ENCODE measurements at places on chromosomes 7 and 10.

DNA sequence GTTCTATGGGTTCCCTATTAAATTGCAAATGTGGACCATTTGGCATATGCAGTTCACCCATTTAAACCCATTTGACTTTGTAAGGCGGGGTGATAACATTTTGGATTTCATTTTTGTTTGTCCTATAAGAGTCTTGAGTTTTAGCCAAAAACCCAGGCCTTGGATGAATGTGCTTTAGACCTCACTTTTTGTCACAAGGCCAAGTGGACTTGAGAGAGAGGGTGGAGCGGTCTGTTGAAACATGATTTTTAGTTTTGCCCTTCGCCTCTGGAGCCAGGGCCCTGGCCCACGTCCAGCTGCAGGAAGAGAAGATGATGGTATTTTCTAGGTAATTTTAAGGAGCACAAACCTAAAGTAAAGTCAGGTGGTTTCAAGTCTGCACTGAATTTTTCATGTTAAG lies 260.1 kb downstream of the SLC25A13 start:
- DNase-seq = no peak

DNA sequence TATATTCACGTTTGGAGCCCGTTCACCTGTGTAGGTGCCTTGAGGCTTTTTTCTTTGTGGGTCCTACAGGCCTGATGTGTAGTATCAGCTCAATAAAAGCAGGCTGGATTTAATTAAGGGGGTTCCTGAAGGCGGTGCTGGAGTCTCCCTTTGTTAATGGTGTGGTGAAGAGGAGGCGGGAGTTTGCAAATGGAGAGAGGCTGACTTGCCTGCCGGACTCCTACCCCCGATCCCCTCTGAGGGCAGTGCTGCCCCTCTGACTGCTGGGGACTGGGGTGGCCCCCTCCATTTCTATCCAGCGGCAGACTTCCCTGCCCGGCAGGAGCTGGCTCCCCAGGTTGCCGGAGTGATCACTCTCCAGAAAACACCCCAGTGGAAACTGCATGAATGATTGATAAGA lies 45.1 kb downstream of the ZMIZ1 start:
- DNase-seq = no peak

DNA sequence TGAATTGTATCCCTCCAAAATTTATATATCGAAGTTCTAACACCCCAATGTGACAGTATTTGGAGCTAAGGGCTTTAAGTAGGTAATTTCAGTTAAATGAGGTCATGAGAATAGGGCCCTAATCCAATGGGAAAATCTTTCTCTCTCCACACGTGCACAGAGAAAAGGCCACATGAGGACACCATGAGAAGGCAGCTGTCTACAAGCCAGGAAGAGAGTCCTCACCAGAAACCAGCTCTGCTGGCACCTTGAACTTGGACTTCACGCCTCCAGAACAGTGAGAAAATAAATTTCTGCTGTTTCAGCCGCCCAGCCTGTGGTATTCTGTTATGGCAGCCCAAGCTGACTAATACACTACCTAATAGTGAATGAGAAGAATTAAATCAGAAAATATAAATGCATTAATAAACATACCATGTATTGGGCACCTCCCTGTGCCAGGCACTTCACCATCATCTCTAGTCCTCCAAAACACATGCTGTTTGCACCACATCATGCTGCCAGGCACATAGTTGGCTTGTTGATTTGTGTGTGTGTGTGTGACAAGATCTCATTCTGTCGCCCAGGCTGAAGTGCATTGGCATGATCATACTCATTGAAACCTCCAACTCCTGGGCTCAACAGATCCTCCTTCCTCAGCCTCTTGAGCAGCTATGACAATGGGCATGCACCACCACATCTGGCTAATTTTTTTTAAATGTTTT lies 9.1 kb upstream of the TOMM7 start:
- DNase-seq = no peak

DNA sequence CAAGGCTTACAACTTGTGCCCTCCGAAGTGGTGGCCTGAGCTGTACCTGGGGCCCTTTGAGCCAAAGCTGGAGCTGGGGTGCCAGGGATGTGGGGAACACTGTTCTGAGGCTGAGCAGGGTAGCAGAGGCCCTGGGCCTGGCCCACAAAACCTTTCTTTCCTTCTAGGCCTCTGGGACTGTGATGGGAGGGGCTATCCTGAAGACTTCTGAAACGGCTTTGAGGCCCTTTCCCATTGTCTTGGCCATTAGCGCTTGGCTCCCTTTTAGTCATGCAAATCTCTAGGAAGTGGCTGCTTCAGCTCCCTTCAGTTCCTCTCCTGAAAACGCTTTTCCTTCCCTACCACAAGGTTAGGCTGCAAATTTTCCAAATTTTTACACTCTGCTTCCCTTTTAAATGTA lies 16.8 kb upstream of the CRYGN start:
- DNase-seq = no peak

- DNase-seq = no peak
These were observed 71.7 kb downstream of the KIF20B start for GRCh38 chr10:89773081-89773480.

- DNase-seq = no peak
These were observed 227.0 kb downstream of the BUB3 start for GRCh38 chr10:123381224-123381623.

DNA sequence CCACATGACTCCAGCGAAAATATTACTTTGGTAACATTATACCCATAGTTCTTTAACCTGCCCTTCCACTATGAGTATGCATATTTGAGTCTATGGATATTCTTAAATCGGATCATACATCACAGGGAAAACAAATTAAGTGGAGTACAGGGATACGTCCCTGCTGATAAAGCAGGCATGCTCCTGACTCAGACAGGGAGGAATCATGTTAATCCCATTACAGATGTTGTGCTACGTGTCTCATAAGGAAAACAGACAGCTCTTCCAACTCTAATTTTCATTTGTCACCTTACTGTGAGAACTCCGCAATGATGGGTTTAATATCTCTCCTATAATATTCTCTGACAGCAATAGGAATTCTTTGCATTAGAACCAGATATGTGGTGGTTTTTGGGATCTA lies 469.5 kb upstream of the POM121L12 start:
- DNase-seq = no peak

DNA sequence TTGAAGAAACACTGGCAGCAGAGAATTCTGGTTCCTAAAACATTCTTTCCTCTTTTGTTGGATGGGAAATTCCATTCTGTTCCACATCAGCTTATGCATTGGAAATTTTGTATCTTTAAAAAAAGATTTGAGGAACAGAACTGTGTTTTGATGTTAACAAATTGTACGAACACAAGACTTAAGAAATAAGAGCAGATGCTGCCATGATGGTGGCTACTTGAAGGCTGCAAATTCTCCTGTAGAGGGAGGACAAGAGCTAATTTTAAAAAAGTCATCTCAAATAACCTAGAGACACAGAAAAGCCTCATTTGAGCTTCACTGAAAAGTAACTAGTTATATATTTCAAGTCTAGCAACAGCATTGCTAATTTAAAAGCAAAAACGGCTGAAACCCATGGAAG lies 29.8 kb downstream of the NDUFB2 start:
- no peak for DNase-seq

GRCh38 chr7:65250697-65251395 lies 122.8 kb upstream of the ZNF92 start:
- no peak for DNase-seq

DNA sequence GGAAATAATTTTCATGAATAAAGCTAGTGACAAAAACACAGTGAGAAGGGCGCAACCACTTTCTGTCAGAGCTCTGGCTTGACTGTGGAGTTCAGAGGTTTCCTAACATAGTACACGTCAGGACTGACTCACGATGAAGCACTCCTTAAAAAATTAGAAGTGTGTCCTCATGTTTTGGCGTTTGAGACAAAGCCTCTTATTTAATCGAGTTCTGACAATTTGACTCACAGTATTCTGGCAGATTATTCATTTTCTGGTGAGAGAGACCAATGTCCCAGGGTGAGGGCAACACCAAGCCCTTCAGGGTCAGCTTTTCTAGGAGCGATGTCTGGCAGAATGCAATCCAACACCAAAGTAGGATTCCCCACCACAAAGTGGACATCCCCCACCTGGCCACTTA lies 108.7 kb downstream of the DIP2C start:
- no peak for DNase-seq

DNA sequence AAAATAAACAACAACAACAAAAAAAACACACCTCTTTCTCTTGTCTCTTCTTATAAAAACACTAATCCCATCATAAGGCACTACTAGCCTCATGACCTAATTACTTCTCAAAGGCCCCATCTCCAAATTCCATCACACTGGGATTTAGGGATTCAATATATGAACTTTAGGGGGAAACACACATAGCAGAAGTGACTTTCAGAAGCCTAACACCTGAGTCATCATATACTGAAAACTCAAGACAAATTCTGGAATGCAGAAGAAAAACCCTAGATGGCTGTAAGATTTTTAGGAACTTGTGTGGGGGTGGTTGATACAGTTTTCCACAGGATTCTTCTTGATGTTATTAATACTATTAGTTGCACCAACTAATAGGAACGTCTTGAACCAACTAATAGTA lies 33.7 kb upstream of the CSTF2T start:
- no peak for DNase-seq

GRCh38 chr10:19922236-19922963 lies 106.2 kb downstream of the PLXDC2 start:
- no peak for DNase-seq

DNA sequence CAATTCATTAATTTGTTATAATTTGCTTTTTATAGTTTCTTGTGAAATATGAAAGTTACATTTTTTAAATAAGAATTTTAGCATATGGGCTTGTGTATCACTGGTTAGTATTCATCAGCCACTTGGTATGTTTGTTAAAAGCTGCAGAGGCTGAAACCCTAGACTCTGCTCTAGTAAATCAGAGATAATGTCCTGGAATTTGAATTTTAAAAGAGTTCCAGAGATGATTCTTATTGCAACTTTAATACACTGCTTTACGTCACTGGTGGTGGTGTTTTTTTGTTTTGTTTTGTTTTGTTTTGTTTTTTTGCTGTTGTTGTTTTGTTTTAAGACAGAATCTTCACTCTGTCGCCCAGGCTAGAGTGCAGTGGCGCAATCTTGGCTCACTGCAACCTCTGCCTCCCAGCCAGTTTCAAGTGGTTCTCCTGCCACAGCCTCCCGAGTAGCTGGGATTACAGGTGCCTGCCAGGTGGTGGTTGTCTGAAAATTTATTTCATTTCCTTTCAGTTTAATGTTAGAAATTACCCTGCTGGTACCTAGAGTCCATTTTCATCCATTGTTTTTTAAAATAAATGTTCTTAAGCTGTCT lies 43.8 kb downstream of the PTPN12 start:
- no peak for DNase-seq

DNA sequence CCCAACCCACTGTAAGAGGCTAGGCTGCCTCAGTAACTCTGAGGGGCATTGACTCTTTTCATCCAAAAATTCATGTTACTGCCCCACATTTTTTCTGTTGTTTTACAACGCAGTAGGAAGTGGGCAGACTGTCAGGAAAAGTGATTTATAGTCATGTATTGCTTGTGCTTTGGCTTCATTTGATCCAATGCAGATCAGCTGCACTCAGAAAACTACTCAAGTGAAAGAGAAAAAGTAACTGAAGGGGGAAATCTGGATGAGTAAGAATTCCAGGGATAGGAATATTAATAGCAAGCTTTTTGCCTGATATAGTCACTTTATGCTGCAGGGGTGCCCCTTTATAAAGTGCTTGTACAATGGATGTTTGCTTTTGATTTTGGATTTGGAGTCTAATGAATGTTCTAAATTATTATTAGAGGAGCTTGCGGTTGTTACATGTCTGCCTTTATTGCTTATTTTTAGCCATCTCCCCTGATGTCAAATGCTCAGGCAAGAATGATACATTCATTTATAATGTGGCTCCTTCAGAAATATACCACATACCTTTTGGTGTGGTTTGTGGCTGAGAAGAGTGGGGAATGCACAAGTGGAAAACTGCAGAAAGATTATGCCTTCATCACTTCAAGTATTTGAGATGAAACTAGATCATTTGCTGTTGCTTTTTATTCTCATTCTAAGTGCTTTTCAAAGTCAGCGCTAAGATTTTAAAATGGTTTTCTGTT lies 86.1 kb downstream of the EGFR start:
- DNase-seq = no peak

- no peak for DNase-seq
These were observed 61.0 kb upstream of the PAPSS2 start for GRCh38 chr10:87598700-87599099.

DNA sequence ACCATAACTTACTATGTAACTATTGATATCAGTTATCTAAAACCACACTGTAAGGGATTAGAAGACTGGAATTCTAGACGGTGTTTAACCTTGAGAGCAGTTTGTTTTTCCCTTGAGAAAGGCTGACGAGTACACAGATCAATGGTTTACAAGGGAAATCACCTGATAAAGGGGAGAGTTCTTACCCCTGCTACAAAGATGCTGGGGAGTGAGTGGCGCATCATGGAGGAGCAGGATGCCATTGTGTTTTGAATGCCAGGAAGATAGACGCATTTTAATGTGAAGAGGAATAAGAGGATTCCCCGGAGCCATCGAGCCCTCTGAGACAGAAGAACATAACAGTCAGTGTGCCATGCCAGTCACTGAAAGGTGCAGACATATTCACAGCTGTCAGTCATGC lies 145.2 kb downstream of the PKD1L1 start:
- DNase-seq = no peak

GRCh38 chr7:91549878-91550277 lies 285.6 kb downstream of the FZD1 start:
- no peak for DNase-seq

DNA sequence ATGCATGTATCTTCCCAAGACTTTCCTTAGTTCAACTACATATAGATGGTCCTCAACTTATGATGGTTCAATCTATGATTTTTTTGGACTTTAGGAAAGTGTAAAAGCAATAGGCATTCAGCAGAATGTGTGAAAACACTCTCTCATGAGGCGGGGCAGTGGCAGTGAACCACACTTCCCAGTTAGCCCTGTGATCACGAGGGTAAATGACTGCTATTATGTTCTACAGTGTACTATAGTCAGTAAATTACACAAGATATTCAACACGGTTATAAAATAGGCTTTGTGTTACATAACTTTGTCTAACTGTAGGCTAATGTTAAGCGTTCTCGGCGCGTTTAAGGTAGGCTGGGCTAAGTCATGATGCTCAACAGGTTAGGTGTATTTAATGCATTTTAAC lies 169.3 kb downstream of the AMPH start:
- no peak for DNase-seq

DNA sequence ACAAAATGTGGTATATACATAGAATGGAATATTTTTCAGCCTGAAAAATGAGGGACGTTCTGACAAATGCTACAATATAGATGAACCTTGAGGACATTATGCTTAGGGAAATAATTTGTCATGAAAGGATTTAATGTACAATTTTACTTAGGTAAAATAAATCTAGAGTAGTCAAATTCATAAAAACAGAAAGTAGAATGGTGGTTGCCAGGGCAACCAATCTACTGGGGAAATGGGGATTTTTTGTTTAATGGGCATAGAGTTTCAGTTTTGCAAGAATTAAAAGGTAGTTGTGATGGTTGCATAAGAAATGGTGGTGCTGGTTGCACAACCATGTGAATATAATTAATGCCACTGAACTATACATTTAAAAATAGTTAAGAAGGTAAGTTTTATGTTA lies 296.0 kb upstream of the SP4 start:
- no peak for DNase-seq

- no peak for DNase-seq
These were observed 411.6 kb downstream of the PARD3 start for GRCh38 chr10:34403512-34403911.

All from stimulated activated CD8-positive, alpha-beta memory T cell treated with anti-CD3 and anti-CD28 coated beads, Interleukin-2, amount 100 ng/mL, for 1 hour (primary cell).